ENCODE measurements at places on chromosomes 3 and 15. TPM values are rescaled to one million over a fixed set of nuclear protein-coding genes. Genes with fewer than 3 reads are reported as not detected.

DNA sequence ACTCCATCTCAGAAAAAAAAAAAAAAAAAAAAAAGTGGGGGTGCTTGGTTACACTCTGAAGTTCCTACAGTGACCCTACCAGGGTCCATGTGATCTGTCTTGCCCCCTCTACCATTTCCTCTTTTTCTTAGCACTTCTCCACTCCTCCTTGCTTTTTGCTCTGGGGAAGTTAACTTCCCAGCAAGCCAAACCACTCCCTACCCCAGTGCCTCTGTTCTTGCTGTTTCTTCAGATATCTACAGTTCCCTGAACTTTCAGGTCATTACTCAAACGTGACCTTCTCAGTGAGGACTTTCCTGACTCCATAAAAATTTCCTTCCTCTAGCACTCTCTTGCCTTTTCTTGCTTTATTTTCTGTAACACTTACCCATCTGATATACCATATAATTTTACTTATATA is 61.1 kb upstream of the GCNT3 start:
- no peak overlapping the region for H3K4me3 ChIP-seq
- no peak for DNase-seq
- no peak overlapping the region for H3K27ac ChIP-seq
- H3K36me3 ChIP-seq = no peaks in the 10 kb centered on the region

DNA sequence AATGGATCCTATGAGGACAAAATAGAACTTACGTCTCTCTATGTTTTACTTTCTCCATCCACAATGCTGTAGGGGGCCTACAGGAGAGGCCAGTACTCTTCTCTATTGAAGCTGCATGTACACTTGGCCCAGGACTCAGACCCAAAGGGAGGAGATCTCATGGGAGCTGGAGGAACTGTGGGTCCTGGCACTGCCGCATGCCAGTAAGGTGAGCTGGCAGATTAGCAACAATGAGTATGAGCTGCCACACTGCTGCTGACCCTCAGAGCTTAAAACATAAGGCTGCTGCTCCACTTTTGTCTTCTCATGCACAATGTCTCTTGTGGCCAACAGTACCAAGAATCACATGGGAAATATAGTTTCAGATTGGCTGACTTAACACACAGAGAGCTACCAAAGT is 57.8 kb upstream of the TBC1D5 start:
- H3K4me3 ChIP-seq = no peak overlapping the region
- no peaks in the 10 kb centered on the region for H3K4me1 ChIP-seq
- H3K36me3 ChIP-seq = no peaks in the 10 kb centered on the region
- H3K27ac ChIP-seq = no peak overlapping the region

PPP1R14D gene
- 0.47 TPM for polyA plus RNA-seq

ZDHHC23 gene
- polyA plus RNA-seq = 1.9 TPM

Data from hepatocyte (in vitro differentiated cells).